ENCODE measurements at places on chromosomes 16 and 17. TPM values are rescaled to one million over a fixed set of nuclear protein-coding genes. Genes with fewer than 3 reads are reported as not detected.
A peak's percentile ranks its signal among the peaks of the same experiment; 100 is the strongest.

DNA sequence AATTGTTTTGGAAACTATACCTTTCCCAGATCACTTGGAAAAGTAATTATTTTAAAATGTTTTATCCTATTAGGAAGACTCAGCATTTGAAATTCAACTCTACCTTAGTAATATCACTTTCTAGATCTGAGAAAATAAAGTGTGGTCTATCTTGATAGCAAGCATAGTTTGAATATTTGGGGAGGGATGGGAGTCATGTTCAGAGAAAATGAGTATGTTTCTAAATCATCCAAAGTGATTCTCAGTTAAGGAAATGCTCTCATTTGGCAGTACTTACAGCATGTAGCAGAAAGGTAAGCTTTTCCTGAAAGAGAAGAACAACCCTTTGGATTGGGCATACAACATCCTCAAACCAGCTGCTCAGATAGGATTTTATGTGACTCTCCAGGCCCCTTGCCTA, 6.9 kb downstream of the C17orf75 start:
- peaks cover 50% of the 10 kb centered on the region for H3K36me3 ChIP-seq
- no peak for DNase-seq
- H3K4me3 ChIP-seq = no peak overlapping the region
- H3K4me1 ChIP-seq = peaks cover 39% of the 10 kb centered on the region
- H3K27ac ChIP-seq = no peak overlapping the region

Gene GAS2L2
- not detected for total RNA-seq

- no peak for DNase-seq
- H3K4me1 ChIP-seq = no peaks in the 10 kb centered on the region
- H3K27ac ChIP-seq = no peak overlapping the region
- H3K27me3 ChIP-seq = peaks cover 4% of the 10 kb centered on the region
- H3K4me3 ChIP-seq = no peak overlapping the region
Measured at GRCh38 chr16:77838597-77839255, 50.4 kb downstream of the VAT1L start.

Gene MYH13
- total RNA-seq = not detected

Gene ATP2C2
- total RNA-seq = not detected

GRCh38 chr16:70702624-70703023, 16.8 kb upstream of the MTSS2 start:
- H3K27ac ChIP-seq = no peak overlapping the region
- no peak for DNase-seq
- H3K4me1 ChIP-seq = no peaks in the 10 kb centered on the region
- no peaks in the 10 kb centered on the region for H3K27me3 ChIP-seq
- H3K36me3 ChIP-seq = no peaks in the 10 kb centered on the region
- no peak overlapping the region for H3K4me3 ChIP-seq

GRCh38 chr16:68778551-68779231, 41.6 kb downstream of the CDH1 start:
- H3K36me3 ChIP-seq = no peaks in the 10 kb centered on the region
- H3K27me3 ChIP-seq = peaks cover 27% of the 10 kb centered on the region
- no peak overlapping the region for H3K27ac ChIP-seq
- H3K4me1 ChIP-seq = peaks cover 17% of the 10 kb centered on the region
- no peak for DNase-seq

- H3K4me3 ChIP-seq = peak overlapping the region; percentile 56
- no peak overlapping the region for H3K27ac ChIP-seq
- peak; percentile 25 for DNase-seq
- H3K27me3 ChIP-seq = peaks cover 57% of the 10 kb centered on the region
- H3K36me3 ChIP-seq = no peaks in the 10 kb centered on the region
Measured at GRCh38 chr17:4499431-4500190, 930 bp downstream of the SPNS2 start.

Gene CCL2
- not detected for total RNA-seq

Gene KCNJ18
- not detected for total RNA-seq

- H3K27me3 ChIP-seq = no peaks in the 10 kb centered on the region
- H3K4me3 ChIP-seq = no peak overlapping the region
- H3K4me1 ChIP-seq = no peaks in the 10 kb centered on the region
- H3K27ac ChIP-seq = no peak overlapping the region
Measured at GRCh38 chr16:5427571-5427970, 330.0 kb upstream of the EEF2KMT start.

Gene CCL17
- total RNA-seq = not detected

DNA sequence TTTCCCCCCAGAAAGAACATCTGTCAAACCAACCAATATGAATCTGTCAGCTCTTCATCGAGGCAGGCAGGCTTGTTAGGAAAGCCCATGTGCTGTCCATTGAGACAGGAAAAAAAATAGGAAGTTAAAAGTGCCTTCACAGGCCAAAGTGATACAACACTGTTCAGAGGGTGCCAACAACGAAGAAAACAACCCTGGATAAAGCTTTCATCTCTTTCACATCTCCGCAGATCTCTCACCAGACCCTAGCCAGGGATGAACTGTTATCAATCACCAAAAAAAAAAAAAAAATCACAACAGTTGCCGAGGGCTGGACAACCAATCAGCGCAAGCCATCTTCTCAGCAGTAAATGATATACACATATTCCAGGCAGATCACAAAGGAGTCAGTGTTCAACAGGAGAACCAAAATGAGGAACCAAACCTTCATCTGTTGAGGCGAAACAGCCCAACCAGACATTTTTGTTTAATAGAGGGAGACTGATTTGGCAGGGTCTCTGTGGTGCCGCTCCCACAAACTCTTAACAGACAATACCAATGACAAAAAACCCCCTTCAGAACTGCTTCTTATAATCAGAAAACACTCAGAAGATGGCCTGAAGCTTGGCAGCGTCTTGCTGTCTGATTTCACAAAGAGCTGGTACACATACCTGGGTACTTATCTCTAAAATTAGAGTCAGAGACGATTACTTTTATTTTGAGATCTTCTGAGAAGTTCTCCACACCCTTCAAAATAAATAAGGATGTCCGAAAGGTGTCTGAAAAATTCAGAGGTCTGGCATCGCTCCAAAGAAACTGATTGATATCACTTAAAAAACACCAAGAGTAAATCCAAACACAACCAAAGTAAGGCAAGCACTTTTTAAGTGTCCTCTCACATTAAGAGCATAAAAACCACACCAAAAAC, 1.8 kb downstream of the MAP3K14 start:
- peaks cover 75% of the 10 kb centered on the region for H3K4me1 ChIP-seq
- no peak for DNase-seq
- peak overlapping the region; percentile 93 for H3K27ac ChIP-seq
- H3K36me3 ChIP-seq = peaks cover 54% of the 10 kb centered on the region
- peak overlapping the region; percentile 86 for H3K4me3 ChIP-seq

- peaks cover 13% of the 10 kb centered on the region for H3K36me3 ChIP-seq
- H3K4me1 ChIP-seq = peaks cover 30% of the 10 kb centered on the region
- peak overlapping the region; percentile 84 for H3K27ac ChIP-seq
- peaks cover 2% of the 10 kb centered on the region for H3K27me3 ChIP-seq
- peak overlapping the region; percentile 93 for H3K4me3 ChIP-seq
Measured at GRCh38 chr17:75011401-75012095, 922 bp upstream of the MRPL58 start.

Gene ARHGAP44
- total RNA-seq = not detected

Gene LPO
- not detected for total RNA-seq

Gene CD300LB
- not detected for total RNA-seq

Gene CX3CL1
- not detected for total RNA-seq

DNA sequence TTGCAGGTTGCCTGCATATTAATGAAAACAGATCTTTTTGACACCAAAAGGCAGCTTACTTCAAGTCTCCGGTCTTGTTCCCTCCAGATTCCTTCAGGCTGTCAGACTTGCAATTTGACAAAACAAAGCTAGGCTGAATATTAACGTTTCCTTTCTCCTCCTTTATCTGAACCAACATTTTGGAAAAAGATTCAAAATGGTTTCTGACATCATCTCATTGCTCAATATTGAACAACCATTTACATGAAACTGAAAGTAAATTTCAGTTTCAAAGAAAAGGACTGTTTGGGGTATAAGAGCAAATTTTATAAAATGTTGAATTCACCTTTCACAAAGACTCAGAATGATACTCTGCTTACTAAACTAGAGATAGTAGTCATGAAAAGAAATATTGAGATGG, 521.8 kb downstream of the KCNJ2 start:
- H3K4me1 ChIP-seq = peaks cover 2% of the 10 kb centered on the region
- no peaks in the 10 kb centered on the region for H3K36me3 ChIP-seq
- H3K27me3 ChIP-seq = no peaks in the 10 kb centered on the region
- no peak overlapping the region for H3K4me3 ChIP-seq

Gene AGRP
- not detected for total RNA-seq

Gene CUEDC1
- total RNA-seq = not detected

Data from activated CD4-positive, alpha-beta memory T cell treated with anti-CD3 and anti-CD28 coated beads, Interleukin-2, amount 10 ng/mL, durations not matched to agents 7 days and 5 days (primary cell).